Psoas muscle (tissue), 8 donors: ENCODE measurements at places on chromosomes 3 and 15. TPM values are rescaled to one million over a fixed set of nuclear protein-coding genes. Genes with fewer than 3 reads are reported as not detected.

The EXD1 gene
- polyA plus RNA-seq, result not detected

The CELSR3 gene
- polyA plus RNA-seq, result 0.16 TPM

- no peak for DNase-seq
These were observed 1.9 kb downstream of the IVD start for GRCh38 chr15:40407330-40407990.

GRCh38 chr3:43640681-43641080 lies 18.9 kb upstream of the ANO10 start:
- DNase-seq, result no peak

DNA sequence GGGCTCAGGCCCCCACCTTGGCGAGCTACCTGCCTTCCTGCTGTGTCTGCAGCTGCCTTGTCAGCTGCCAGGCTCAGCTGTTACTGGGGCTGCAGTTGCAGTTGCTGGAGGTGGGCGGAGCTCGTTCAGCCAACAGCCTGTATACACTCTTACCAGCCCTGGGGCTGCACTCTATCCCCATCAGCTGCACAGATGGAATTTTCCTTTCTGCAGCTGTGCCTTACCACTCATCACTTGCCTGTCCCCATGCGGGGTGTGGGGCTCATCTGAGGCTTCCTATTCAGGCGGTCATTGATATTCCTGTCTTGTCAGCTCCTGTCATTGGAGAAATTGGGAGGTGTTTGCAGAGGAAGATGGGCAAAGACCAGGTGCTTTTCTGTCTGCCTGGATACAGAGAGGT lies 9.1 kb upstream of the SYN2 start:
- no peak for DNase-seq
